Stimulated activated CD8-positive, alpha-beta memory T cell treated with anti-CD3 and anti-CD28 coated beads, Interleukin-4, amount 100 ng/mL, for 4 hours (primary cell): ENCODE measurements at places on chromosomes 1 and 21.

DNA sequence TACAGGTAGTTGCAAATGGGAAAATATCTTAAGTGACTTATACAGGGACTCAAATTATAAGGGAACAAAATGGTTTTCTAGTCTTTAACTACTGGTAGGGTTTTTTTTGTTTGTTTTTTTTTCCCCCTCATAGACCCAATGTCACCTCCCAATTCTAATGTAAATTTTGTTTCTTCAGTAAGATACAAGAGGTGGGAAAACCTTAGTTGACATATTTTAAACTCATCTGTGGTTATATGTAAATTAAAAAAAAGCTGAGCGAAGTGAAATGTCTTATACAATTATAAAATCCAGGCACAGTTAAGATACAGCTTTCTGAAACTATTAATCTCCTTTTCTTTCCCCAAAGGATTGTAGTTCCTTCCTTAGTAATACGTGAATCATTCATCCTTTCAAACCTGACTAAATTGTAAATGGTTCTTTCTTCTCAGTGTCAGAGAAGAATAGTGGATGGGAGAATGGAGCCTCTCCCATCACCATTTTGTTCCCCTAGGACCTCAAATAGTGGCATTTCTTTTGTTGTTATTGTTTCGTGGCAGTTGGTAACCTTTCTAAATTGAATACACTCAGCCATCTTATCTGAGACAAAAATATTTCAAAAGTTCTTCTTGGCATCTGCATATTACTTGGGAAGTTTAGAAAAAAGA is 11.2 kb downstream of the TSEN15 start:
- no peak for DNase-seq

DNA sequence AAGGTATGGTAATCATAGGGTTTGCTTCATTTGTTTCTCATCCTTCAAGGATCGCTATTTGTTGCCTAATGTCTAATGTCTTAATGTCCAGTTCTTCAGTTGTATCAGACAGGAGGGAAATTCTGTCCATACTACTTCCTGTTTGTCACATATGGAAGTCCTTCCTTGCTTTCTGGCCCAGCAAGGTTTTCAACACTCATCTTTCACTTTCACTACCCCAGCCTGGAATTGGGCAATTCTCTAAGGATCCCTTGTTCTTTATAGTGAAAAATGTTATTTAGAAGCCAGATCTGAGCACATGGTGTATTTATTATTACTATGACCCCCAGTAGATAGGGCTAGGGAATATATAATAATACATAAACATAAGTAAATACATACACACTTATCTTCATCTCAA is 50.6 kb upstream of the SLC35A3 start:
- no peak for DNase-seq

- no peak for DNase-seq
Observed at GRCh38 chr1:46479744-46480350, 9.8 kb upstream of the DMBX1 start.

DNA sequence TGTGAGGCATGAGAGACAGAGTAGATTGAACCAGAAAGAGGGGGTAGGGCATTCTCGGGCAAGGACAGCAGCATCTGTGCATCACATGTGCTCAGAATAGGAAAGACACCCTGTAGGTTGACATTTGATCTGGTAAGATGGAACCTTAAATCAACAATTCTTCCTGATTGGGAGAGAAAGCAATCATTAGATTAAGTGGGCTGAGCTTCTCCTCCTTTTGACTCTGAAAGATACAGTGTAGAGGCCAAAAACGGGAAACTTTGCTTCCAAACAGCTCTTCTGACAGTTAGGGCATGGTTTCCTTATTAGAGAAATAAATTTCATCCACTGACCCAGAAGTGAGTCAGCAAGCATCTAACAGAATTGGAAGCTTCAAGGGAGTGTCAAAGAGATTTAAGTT is 9.7 kb downstream of the KIF14 start:
- DNase-seq, result no peak

- DNase-seq, result no peak
Observed at GRCh38 chr1:35047188-35047858, 15.6 kb upstream of the ZMYM6 start.
